ENCODE measurements at places on chromosomes 5 and 9. TPM values are rescaled to one million over a fixed set of nuclear protein-coding genes. Genes with fewer than 3 reads are reported as not detected.

- no peak for DNase-seq
These were observed 291.3 kb upstream of the PCSK5 start for GRCh38 chr9:75599126-75599525.

GRCh38 chr9:1890201-1890600 is 124.9 kb upstream of the SMARCA2 start:
- DNase-seq = no peak

Gene PAEP
- total RNA-seq = not detected

Gene LCN1
- not detected for total RNA-seq

Gene FAM221B
- total RNA-seq = not detected

GRCh38 chr5:108125771-108126511 is 256.0 kb downstream of the FBXL17 start:
- DNase-seq = no peak

DNA sequence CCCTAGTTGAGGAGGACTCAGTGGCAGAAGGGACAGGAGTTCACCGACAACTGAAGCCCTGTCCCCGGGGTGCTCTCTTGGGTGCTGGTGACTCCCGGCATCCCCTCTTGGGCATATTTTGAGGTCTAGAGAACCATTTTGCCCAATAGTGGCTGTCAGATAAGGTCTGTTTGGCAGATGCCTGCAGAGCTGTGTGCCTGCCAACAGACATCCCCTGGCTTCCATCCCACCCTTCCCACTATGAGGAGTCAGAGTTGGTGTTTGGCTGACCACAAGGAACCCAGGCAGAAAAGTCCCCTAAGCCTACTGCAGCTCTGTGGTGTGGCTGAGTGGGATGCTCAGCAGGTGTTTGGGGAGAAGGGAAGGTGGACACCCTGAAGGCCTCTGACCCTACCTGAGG is 207.0 kb downstream of the AUH start:
- no peak for DNase-seq

- DNase-seq = no peak
These were observed 19.3 kb upstream of the HSPA9 start for GRCh38 chr5:138594305-138595058.

DNA sequence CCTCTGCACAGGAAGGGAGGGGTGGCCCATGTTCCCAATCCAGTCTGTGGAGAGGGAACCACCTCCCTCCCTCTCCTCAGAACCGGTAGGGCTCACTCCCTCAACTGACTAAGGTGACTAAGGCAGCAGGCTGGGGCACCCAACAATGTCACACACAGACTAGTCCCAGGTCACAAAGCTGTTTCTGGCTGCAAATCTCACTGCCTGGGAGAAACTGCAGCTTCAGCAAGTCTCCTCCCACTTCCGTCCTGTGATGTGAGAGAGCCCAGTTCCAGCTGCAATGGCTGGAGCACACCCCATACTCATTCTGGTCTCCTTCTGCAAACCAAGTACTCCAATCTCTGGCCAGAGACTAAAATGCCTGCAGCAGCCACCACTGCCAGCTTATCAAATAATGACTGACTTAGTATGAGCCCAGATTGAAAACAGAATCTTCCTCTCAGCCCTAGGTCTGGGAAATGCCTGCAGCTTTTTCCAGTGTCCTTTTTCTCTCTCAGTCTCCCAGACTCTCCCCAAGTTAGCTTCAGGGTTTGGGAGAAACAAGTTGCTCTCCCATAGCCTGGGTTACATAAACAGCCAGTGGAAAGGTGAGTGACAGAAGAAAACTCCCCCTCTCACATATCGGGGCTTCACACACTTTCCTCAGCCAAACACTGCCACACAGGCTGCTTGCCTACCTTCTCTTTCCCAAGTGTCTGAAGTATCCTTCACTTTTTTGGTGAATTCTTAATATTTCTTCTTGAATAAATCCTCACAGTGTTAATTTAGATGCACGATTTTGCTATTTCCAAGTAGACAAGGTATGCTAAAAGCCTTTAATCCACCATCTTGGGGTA is 247.4 kb upstream of the RASA1 start:
- no peak for DNase-seq

GRCh38 chr9:77403239-77403638 is 225.9 kb downstream of the VPS13A start:
- no peak for DNase-seq

GRCh38 chr5:155290937-155291336 is 277.4 kb downstream of the KIF4B start:
- no peak for DNase-seq

- no peak for DNase-seq
These were observed 16.7 kb downstream of the MRRF start for GRCh38 chr9:122281368-122281767.

DNA sequence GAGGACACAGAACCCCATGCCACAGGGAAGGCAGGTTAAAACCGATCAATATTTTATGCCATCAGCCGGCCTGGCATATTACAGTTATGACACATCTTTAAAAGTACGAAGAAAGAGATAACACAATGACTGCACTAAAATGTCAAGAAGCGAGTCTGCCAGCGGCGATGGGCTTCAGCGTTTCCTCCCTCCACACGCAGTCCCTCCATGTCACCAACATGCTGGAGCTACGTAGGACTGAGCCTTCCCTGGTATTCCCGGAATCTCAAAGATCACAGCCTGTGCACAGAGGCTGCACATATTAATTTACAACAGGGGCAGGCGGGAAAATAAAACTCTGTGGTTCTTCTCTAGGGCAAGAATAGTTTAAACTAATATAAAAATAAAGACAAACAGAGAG is 257.7 kb downstream of the IRX1 start:
- no peak for DNase-seq

Gene CDC20B
- total RNA-seq = not detected

Gene STKLD1
- total RNA-seq = not detected

- DNase-seq = no peak
These were observed 10.1 kb upstream of the IL6ST start for GRCh38 chr5:56004874-56005273.

Gene PCSK1
- total RNA-seq = 1.4 TPM

DNA sequence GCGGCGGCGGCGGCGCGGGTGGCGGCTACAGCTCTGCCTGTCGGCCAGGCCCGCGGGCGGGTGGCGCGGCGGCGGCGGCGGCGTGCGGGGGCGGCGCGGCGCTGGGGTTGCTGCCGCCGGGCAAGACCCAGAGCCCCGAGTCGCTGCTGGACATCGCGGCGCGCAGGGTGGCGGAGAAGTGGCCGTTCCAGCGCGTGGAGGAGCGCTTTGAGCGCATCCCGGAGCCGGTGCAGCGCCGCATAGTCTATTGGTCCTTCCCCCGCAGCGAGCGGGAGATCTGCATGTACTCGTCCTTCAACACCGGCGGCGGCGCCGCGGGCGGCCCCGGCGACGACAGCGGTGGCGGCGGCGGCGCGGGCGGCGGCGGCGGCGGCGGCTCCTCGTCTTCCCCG is 296 bp downstream of the ZSWIM6 start:
- DNase-seq = no peak

DNA sequence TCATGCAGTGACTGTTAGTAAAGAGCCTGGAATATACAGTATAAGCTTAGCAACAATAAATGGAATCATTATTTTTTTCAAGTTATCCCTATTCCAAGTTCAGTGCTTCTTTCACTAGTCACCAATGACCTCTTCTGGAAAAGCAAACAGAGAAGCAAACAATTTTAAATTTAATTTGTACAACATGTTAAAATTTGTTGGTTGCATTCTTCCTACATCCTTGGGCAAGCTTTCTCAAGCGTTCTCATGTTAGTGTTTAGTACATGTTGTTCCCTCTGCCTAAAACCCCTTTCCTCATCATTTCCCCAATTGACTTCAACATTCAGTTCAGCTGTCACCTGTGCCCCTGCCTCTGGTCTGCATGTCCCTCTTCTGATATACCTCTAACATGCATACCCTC is 123.4 kb downstream of the SEC61B start:
- no peak for DNase-seq

DNA sequence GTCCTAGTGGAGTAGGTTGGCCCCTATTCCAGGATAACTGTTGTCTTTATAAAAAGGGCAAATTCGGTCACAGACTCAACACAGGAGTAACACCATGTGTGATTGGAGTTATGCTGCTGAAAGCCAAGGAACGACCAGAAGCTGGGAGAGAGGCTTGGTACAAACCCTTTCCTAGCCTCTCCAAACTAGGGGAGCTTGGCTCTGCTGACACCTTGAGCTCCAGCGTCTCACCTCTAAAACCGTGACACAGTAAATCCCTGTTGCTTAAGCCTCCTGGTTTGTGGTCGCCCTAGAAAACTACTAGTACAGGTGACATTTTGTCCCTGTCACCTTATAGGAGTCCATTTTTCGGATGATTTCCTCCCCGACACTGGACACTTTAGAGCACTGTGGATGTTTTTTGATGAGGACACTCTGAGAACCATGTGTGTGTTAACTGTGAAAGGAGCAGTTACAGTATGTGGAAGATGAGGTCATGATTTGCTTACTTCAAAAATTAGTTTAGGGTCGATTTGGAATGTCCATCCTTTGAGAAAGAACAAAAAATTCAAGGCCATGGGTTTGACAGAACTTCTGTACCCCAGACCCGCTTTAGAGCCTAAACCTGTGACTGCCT is 167.0 kb downstream of the PDZD2 start:
- no peak for DNase-seq

DNA sequence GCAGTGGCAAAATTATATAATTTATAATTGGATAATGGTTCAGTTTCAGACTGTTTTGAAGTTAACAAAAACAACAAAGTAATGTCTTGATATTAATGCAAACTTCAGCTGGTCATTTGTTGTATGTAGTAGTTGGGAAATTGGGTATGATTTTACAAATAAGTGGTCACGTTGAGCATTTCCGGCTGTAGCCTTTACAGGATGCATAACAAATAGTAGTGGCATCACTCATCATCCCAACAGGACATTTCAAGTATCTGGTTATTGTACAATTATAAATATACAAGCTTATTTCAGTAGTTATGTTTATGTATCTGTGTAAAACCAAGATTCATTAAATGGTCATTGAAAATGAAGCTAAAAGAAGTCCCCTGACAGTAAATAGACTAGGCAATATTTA is 72.9 kb downstream of the SMIM15 start:
- no peak for DNase-seq

DNA sequence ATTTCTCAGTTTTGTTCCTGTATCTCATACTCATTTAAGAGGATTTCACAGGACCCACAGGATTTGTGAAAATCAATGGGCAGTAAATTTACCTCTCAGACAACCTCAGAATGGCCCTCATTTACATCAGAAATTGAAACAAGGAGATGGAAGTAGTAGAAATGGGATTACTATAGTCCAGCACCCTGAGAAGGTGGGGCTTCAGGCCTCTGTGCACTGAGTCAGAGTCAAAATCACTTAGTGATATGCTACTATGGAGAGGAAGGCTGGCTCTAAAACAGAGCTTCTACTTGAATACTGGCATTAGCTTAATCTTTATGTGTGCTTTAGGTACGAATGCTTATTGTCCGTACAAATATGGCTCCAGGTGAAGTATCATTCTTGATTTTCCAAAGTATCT is 159.3 kb downstream of the CEP120 start:
- DNase-seq = no peak

- no peak for DNase-seq
These were observed 160.7 kb upstream of the MEF2C start for GRCh38 chr5:89043676-89044075.

DNA sequence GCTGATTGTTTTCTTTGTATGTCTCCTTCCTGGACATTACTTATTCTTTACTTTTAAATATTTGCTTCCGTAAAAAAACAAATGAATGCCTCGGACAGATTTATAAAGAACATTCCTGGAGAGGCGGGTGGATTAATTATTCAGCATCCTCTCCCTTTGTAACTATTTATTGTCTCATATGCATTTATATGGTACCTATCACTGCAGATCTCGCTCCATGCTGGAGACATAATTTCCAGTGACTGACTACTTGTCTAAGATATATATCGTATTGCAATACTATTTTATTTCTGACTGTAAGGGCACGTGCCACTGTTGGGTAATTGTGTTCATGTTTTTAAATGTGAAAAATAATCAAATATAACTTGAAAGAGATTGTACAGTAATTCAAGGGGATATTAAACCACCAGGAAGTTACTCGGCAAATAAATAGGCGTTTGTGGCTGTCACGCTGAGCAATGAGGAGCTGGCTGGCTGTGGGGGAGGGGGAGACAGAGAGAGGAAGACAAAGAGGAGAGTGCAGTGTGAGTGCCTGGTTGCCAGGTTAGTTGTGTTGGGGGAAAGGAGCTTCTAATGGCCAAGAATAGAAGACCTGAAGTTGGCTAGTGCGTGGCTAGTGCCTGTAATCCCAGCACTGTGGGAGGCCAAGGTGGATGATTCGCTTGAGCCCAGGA is 131.8 kb upstream of the GABRP start:
- DNase-seq = no peak

Gene SLC23A1
- not detected for total RNA-seq

- no peak for DNase-seq
These were observed 35.2 kb upstream of the PIK3R1 start for GRCh38 chr5:68180121-68181038.

- no peak for DNase-seq
These were observed 190.7 kb downstream of the MAPKAP1 start for GRCh38 chr9:125515983-125516940.

- DNase-seq = no peak
These were observed 11.3 kb upstream of the RNF130 start for GRCh38 chr5:180082633-180083420.

- DNase-seq = no peak
These were observed 92.9 kb downstream of the PDZD2 start for GRCh38 chr5:31731710-31732301.

Gene BHMT
- 3.8 TPM for total RNA-seq

Gene NDFIP1
- total RNA-seq = 61.0 TPM

- no peak for DNase-seq
These were observed 8.0 kb downstream of the TGFBR1 start for GRCh38 chr9:99112750-99113413.

DNA sequence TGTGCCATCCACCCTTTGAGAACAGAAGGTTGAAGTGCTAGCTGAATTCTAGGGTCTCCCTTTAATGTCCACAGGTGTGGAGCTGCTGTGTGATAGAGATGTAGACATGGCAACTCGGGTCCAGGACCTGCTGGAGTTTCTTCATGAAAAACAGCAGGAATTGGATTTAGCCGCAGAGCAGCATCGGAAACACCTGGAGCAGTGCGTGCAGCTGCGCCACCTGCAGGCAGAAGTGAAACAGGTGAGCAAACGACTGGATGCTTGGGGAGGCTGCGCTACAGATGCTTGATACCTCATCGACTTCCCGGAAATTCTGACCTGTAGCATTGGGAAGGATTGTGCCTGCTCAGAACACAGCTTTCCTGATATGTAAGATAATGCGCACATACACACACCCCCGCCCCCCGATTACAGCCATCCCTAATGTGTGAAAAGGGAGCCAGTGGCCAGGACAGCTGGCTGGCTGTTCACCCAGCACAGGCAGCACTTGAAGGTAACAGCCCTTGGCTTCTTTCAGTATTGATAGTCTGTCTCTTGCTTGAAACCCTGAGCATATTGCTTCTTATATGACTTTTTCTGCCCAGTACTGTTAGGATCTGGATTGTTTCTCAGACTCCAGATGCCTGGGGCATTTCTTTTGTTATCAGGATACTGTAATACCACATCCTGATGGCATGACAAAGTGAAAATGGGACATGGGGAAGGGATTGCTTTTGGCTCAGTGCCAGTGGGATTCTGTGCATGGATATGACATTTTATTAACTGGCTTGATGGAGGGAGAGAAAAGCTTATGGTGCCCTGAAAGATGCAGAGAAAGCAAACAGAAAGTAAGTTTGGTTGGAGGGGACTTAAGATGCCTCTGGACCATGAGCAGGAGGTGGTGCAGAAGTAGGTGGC is 216.8 kb upstream of the OTULINL start:
- DNase-seq = no peak

Gene HTR1A
- total RNA-seq = not detected
